Naive B cell (primary cell): ENCODE measurements at places on chromosomes 3 and 15.

DNA sequence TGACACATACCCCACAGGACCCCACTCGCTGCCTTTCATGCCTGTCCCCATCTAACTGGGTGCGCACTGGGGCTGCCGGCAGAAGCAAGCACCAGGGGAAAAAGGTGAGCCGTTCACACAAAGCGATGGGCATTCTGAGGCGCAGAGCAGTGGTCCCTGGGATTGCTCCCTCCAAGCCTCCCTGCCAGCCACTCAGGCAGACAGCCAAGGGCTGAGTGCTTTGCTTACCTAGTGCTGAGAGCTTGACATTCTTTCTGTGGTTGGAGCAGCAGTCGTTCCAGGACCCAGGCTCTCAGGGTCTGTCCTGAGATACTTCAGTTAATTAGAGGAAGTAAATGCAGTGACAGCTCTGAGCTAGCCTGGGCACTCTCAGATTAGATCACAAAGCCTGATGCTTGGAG is 5.7 kb downstream of the ESYT3 start:
- DNase-seq = no peak

DNA sequence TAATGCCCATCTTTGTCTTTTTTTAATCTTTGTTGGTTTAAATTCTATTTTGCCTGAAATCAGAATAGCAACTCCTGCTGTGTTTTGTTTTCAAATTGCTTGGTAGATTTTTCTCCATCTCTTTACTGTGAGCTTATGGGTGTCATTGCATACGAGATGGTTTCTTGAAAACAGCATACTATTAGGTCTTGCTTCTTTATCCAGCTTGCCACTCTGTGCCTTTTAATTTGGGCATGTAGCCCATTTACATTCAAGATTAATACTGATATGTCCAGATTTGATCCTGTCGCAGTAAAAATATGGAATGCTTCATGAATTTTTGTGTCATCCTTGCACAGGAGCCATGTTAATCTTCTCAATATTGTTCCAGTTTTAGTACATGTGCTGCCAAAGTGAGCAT is 316.6 kb downstream of the CGGBP1 start:
- no peak for DNase-seq

- DNase-seq = no peak
These were observed 13.8 kb downstream of the SQOR start for GRCh38 chr15:45648521-45649200.

- DNase-seq = no peak
These were observed 251.0 kb downstream of the SQOR start for GRCh38 chr15:45885801-45886200.

DNA sequence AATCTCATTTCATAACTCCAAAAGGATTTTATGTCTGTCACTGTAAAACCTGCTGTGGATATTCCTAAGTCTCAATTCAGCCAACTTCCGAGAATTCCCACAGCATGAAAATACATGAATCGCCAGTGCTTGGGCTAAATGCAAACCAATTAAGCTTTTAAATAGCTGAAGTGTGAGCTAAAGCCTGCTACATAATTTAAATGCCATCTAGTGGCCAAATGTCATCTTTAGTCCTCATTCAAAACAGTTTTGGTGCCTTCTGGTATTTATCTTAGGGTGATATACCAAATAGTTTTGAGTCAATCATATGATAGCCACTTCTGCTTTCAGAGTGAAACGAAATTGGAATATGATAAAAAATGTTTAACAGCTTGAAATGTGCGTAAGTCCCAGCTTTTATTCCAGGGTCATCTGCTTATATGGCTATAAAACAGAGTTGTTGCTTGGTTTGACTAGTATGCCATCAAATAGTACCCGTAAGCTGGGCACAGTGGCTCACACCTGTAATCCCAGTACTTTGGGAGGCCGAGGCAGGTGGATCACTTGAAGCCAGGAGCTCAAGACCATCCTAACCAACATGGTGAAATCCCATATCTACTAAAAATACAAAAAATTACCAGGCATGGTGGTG is 41.8 kb upstream of the CCNL1 start:
- DNase-seq = no peak

DNA sequence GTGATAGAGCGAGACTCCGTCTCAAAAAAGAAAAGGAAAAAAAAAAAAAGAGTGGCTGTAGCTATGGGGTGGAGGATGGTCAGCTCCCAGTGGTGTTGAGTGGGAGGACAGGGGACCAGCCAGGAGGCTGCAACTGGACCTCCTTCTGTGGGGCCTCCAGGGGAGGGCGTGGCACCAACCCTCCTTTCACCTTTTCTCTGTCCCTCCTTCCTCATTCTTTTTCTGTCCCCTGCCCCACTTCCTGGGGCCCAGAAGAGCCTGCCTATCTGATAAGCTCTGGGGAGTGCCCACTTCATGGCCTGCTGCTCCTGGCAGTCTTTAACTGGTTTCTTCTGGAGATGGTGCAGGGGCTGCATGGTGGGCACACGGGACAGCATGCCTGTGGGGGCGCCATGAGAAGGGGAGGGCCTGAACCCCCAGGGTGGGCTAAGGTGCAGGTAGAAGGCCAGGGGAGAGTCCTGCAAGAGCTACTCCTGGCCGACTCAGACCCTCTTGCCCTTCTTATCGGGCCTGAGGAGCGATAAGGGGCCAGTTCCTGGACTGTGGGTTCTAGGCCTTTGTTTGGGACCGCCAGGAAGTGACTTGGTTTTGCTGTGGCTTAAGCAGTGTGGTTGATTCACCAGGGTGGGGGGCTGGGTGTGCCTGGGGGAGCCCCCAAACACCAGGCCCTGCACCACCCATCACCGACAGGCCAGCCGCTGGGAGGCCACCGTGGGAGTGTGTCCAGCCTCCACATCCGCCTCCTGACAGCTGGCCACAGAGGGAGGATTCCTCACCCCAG is 49.4 kb upstream of the FLNB start:
- no peak for DNase-seq

DNA sequence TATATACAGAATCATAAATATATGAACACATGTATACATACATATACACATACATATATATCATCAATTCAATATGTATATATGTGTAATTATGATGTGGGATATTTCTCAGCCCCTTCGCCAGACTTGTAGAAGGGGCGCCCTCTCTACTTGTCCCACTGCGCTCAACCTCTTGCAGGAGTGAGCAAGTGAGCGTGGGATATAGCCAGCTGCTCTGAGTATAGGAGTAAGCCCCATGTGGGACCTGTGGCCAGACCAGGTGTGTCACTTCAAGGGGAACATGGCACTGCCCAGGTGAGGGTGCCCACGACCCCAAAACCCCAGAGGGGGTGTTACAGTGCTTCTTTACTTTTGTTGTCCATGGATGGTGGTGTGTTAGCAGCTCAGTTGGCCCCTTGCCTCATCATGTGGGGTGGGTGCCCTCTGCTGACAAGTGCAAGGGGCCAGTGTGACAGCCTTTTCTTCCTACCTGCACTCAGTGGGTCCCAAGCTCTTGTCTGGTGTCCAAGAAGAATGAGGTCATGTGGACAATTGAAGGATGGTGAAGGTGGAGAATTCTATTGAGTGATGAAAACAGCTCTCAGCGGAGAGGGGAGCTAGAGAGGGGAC is 304.1 kb downstream of the UNC13C start:
- no peak for DNase-seq

DNA sequence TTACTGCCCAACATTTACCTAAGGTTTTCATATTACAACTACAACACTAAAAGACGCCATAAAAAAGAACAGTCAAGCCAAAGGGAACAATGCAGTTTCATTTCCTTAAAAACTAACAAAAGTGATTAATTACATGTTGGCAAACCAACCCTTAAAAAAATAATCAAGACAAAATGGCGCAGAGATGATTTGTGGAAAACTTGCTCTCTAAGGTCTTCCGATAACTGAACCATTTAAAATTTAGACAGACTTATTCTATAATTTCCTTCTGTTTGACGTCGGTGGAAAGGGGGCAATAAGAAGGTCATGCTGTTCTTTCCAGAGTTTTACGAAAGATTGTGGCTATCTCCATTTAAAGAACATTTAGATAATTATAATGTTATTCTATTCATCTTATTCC is 87.6 kb downstream of the RYK start:
- DNase-seq = no peak

GRCh38 chr3:31531452-31531991 is 1.2 kb upstream of the STT3B start:
- DNase-seq = no peak

GRCh38 chr15:86481720-86482119 is 402.0 kb downstream of the AGBL1 start:
- no peak for DNase-seq

DNA sequence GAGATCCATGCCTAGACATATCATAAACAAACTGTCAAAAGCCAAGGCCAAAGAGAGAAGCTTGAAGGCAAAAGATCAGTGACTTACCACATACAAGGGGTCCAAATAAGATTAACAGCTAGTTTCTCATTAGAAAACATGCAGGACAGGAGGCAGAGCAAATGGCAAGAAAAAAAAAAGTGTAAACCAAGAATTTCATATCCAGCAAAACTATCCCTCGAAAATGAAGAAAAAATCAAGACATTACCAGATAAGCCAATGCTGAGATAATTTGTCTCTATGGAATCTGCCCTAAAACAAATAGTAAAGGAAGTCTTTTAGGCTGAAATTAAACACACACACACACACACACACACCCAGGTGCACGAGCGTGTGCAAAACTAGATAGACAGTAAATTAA is 99.6 kb upstream of the NSMCE3 start:
- DNase-seq = no peak
